Activated naive CD8-positive, alpha-beta T cell treated with anti-CD3 and anti-CD28 coated beads, Interleukin-2, amount 10 ng/mL, durations not matched to agents 7 days and 5 days (primary cell): ENCODE measurements at places on chromosomes 2 and 18. TPM values are rescaled to one million over a fixed set of nuclear protein-coding genes. Genes with fewer than 3 reads are reported as not detected.
A peak's percentile ranks its signal among the peaks of the same experiment; 100 is the strongest.

The SNED1 gene
- total RNA-seq: 18.7 TPM

The LYG1 gene
- 2.4 TPM for total RNA-seq

The GRB14 gene
- total RNA-seq: not detected

- DNase-seq: no peak
- H3K36me3 ChIP-seq: no peaks in the 10 kb centered on the region
- no peak overlapping the region for H3K27ac ChIP-seq
Observed at GRCh38 chr18:11156978-11157377, 7.6 kb upstream of the PIEZO2 start.

- DNase-seq: no peak
- no peak overlapping the region for H3K27ac ChIP-seq
- no peaks in the 10 kb centered on the region for H3K36me3 ChIP-seq
- peaks cover 5% of the 10 kb centered on the region for H3K4me1 ChIP-seq
Observed at GRCh38 chr2:45132551-45132950, 123.3 kb upstream of the SIX2 start.

- H3K27ac ChIP-seq: no peak overlapping the region
- no peak for DNase-seq
- H3K36me3 ChIP-seq: no peaks in the 10 kb centered on the region
- no peak overlapping the region for H3K4me3 ChIP-seq
- H3K27me3 ChIP-seq: peaks cover 24% of the 10 kb centered on the region
- H3K4me1 ChIP-seq: no peaks in the 10 kb centered on the region
Observed at GRCh38 chr2:62495761-62496160, 10.2 kb downstream of the TMEM17 start.

DNA sequence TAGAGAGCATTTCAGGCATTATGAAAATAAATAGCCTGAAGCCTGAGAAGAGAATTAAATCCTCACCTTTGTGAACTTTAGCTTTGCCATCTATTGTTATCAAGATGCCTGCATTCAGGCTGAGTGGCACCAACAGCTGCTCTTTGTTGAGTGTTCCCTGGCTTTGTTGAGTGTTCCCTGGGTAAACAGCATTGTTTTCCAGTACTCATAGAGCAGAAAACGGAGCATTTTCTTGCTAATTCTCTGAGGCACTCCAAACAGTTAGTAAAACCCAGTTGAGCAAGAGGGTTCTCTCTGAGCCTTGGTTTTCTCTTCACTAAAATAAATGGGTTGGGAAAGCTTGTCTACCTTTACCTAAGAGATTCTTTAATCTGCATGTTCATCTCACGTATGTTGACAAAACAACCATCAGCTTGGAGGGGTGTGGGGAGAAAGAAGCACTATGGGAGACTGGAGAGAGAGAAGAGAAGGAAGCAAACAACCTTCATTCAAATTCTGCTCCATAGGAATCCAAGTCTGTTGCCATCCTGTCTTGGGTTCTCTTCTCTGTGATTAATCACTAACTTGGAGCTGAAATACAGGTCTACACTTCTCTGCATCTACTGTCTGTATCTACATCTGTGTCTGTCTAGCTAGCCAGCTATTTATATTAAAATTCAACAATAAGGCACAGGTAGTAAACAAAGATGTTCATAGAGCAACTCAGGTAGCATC, 567.0 kb upstream of the SOX11 start:
- no peaks in the 10 kb centered on the region for H3K27me3 ChIP-seq
- H3K27ac ChIP-seq: no peak overlapping the region
- no peak for DNase-seq
- H3K36me3 ChIP-seq: no peaks in the 10 kb centered on the region
- H3K4me3 ChIP-seq: no peak overlapping the region
- H3K4me1 ChIP-seq: no peaks in the 10 kb centered on the region

DNA sequence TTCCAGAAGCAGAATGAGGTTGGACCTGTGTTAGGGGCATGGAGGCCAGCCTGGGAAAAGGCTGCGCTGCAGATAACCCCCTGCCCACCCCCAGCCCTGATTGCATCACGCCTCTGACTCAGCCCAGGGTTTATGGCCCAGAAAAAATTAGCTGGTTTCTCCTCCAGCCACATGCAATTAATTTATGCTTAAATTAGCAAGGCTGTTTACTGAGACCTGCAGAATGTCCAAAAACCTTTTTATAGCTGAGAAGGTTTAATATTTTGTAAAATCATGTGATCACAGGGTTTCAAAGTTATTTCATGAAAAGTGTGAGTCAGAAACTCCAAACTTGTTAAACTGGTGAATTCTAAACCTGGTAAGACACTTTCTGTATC, 123.1 kb upstream of the HDAC4 start:
- H3K4me1 ChIP-seq: no peaks in the 10 kb centered on the region
- no peak overlapping the region for H3K27ac ChIP-seq
- no peaks in the 10 kb centered on the region for H3K27me3 ChIP-seq
- H3K36me3 ChIP-seq: no peaks in the 10 kb centered on the region
- DNase-seq: no peak
- no peak overlapping the region for H3K4me3 ChIP-seq

- H3K36me3 ChIP-seq: peaks cover 2% of the 10 kb centered on the region
- H3K4me3 ChIP-seq: no peak overlapping the region
- no peak overlapping the region for H3K27ac ChIP-seq
- peaks cover 10% of the 10 kb centered on the region for H3K27me3 ChIP-seq
- DNase-seq: no peak
- peaks cover 22% of the 10 kb centered on the region for H3K4me1 ChIP-seq
Observed at GRCh38 chr2:46331109-46331766, 34.0 kb downstream of the EPAS1 start.

DNA sequence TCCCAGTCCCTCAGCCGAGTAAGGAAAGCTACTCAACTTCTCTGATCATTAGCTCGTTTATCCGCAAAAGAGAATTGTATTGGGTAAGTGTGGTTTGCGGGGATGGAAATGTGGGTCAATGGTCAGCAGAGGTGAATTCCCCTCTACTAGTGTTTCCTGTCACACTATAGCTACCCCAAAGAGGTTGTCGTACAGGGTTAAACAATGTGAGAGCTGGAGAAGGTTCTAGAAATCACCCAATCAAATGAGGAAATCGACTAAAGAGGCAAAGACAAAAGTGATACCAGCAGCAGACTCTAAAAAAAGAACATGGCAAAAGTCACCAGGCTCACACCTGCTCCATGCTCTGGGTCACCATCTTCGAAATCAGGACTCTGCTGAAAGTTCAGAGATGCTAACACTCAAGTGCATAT, 144.7 kb upstream of the ITGA4 start:
- peak overlapping the region; percentile 99 for H3K27ac ChIP-seq
- H3K4me3 ChIP-seq: peak overlapping the region; percentile 91
- no peaks in the 10 kb centered on the region for H3K27me3 ChIP-seq
- peaks cover 44% of the 10 kb centered on the region for H3K4me1 ChIP-seq
- peaks cover 4% of the 10 kb centered on the region for H3K36me3 ChIP-seq

GRCh38 chr2:1716441-1716840, 27.9 kb downstream of the PXDN start:
- no peak overlapping the region for H3K27ac ChIP-seq
- H3K4me3 ChIP-seq: no peak overlapping the region
- DNase-seq: no peak
- H3K27me3 ChIP-seq: no peaks in the 10 kb centered on the region

GRCh38 chr2:150483532-150483931, 3.9 kb downstream of the RND3 start:
- peaks cover 49% of the 10 kb centered on the region for H3K27me3 ChIP-seq
- no peak overlapping the region for H3K27ac ChIP-seq
- H3K4me3 ChIP-seq: no peak overlapping the region
- H3K36me3 ChIP-seq: peaks cover 2% of the 10 kb centered on the region
- peaks cover 9% of the 10 kb centered on the region for H3K4me1 ChIP-seq
